ENCODE measurements at places on chromosomes 13 and 19.

- peak; percentile 41 for DNase-seq
Measured at GRCh38 chr19:10603084-10603872, 16.2 kb upstream of the AP1M2 start.

DNA sequence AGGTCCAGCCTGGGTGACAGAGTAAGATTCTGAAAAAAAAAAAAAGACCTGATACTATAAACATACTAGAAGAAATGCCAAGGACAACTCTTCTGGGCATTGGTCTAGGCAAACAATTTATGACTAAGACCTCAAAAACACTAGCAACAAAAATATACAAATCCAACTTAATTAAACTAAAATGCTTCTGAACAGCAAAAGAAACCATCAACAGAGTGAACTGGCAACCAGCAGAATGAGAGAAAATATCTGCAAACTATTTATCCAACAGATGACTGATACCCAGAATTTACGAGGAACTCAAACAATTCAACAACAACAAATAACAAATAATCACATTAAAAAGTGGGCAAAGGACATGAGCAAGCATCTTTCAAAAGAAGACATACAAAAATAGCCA is 26.8 kb upstream of the GPC6 start:
- no peak for DNase-seq

DNA sequence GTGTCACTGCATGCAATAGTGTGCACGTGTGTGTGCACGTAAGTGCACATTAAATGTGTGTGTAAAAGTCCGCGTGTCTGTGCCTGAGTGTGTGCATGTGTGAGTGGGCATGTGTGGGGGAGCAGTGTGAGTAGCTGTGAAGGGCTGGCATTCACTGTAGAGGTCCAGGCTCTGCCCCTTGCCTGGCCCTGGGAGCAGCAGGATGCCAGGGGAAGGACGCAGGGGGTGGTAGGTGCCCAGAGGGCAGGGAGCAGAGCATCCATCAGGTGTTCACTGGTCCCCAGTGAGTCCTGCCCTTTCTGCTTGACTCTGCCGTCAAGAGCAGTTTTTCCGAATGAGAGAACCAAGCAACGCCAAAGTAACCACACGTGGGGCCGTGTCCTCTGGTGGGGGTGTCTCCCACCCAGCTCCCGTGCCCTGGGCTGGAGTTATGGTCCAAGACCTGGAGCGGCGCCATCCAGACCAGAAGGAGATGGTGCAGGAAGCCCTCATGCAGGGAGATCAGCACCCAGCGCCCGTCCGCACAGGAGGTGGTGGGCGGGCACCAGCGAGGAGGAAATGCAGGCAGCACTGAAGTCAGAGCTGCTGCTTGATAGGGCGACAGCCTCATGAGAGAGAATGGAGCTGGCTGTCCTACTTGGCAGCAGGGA is 68.5 kb downstream of the TEX29 start:
- no peak for DNase-seq

- DNase-seq: no peak
Measured at GRCh38 chr19:7251494-7251893, 42.7 kb downstream of the INSR start.

DNA sequence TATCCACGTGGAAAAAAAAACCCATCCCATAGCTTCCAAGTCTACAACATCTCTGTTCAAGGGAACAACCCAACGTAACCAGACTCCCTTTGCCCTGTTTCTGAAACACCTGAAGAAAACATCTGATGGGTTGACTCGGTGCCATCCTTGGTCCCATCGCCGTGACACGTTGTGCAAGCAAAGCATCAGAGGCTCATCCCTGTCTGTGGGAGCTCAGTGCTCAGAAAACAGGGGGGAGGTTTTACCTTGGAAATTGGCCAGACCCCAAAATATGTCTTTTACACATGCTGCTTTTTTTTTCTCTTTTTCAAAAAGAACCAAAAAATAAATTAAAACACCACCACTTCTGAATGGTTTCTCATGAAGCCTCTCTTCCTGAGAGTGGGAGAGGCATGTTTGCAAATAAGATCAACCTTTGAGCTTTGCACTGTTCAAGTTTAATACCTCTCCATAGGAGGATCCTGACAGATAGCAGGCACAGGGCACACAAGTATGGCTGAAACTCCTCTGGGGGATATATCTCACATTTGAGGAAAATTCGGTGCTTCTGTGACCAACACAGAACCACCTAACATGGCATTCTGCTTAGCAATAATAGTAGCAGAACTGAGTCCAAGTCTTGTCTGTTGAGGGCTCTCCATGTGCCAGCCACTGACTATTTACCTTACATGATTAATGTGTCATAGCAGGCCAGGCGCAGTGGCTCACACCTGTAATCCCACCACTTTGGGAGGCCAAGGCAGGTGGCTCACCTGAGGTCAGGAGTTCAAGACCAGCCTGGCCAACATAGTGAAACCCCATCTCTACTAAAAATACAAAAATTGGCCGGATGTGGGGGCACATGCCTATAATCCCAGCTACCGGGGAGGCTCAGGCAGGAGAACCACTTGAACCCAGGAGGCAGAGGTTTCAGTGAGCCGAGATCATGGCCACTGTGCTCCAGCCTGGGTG is 7.0 kb upstream of the PVR start:
- no peak for DNase-seq

DNA sequence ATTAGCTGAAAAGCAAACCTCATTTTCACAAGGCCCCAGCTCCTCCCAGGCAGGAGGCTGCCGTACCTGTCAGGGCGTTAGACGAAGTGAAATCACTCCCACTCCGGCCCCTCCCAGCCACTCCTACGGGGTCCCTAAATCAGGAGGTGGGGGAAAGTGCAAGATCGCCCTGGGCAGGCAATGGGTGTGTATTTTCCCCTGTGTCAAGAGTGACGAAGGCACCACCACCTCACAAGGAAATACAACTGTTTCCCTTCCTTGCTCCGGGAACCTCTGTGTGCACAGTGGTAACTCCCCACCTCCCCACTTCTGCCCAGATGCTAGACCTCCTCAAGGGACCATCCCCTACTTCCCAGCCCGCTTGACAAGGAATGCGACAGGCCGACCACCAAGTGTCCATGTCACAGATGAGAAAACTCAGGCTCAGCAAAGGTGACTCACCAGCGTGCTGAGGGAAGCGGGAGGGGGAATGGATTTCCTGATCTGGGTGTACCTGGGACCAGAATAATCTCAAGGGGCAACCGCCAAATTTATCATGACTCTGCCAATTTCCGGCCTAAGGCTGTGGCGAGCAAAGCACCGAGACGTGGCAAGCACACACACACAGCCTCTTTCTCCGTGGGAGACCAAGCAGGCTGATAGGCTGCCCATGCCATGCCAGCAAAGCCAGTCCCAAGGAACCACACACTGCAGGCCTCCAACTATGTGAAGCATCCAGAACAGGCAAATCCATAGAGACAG is 7.3 kb downstream of the PPP6R1 start:
- DNase-seq: no peak
